ENCODE measurements at places on chromosomes 3 and 15.

DNA sequence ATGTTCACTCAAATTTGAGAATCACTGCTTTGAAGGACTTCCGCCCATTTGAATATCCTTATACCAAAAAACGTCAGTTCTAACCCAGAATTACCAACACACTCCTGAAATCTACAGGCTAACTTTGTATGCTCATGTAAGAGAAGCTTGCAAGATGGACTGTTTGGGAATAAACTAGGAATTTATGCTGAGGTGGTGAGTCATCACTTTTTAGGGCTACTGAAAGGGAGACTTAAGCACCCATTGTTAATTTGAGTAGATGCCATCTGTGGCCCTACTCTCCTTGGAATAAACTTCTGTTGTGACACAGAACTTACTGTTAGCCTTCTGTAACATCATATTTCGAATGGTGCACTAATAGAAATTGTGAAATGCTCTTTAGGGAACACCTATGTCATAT lies 74.6 kb downstream of the FGF12 start:
- DNase-seq: no peak

DNA sequence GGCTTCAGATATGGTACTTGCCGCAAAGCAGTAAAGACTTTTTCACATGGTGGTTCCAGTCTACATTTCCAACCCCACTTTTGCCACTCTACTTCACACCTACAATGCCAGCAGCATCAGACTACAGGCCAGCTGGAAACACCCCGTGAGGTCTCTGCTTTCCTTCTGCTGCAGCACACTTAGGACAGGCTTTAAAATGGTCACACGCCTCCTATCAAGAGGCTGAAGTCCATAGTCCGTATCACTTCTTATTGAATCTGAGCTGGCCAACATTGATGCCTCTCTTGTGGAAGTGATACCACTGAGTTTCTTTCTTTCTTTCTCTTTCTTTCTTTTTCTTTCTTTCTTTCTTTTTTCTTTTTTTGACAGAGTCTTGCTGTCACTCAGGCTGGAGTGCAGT lies 59.8 kb downstream of the ZNF860 start:
- DNase-seq: no peak

DNA sequence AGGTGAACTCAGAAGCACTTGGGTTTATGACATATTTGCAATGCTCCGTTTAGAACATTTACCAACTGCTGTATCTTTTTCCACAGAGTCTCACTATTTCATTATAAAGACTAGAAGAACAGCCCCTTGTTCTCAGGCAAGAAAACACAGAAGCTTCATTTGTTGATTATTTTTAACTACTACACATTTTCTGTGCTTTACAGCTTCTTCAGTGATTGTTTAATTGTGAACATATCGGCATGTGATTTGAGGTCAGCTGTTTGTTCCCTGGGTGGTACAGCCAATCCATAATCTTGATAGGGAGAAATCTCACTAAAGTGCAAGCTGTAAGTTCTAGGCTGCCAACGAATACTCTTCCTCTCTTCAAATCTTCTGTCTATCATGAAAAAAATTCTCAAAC lies 31.0 kb upstream of the DLG1 start:
- no peak for DNase-seq

DNA sequence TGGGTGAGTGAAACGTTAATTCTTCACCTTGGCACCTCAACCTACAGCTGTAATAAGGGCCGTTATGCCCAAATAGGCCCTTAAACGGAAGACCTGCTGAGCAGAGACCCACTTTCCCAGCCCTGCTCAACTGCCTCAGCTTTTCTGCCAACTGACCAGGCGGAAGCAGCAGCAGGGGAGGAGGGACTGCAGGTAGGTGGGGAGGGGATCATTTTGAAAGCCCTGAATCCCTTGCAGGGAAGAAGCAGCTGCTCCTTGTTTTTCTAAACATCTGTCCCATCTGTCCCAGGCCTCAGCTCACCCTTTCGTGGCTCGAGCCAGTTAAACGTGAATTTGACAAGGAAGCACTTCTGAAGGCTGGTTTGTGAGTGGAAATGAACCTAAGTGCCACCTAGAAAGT lies 978 bp upstream of the CMC1 start:
- DNase-seq: peak; percentile 79

GRCh38 chr3:37967260-37967881 lies 23.2 kb upstream of the VILL start:
- DNase-seq: no peak

GRCh38 chr3:119834754-119835370 lies 53.0 kb downstream of the NR1I2 start:
- no peak for DNase-seq

DNA sequence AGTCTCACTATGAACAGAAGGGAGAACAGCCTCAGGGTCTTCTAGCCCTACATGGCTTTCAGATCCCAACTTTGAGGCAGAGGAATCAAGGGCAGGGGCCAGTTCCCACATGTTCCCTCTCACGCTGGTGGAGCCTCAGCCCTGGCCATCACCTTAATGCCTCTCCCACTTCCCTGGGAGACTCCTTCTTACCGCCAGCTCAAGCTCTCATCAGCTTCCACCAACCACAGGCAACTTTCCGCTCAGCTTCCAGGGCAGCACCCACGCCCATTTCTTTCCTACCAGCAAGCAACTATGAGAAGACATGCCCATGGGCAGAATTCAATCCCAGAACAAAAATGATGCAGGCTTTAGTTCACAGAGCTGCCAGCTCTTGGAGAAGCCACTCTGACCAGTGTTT lies 63.5 kb downstream of the RUBCN start:
- no peak for DNase-seq

GRCh38 chr15:67542420-67543347 lies at the start of gene MAP2K5:
TSS of gene MAP2K5 (plus strand) at chr15:67542703. CDS start at chr15:67543336, 633 bp downstream.
- DNase-seq: peak; percentile 3

- no peak for DNase-seq
Observed at GRCh38 chr3:149790268-149790667, 2.1 kb downstream of the ANKUB1 start.

DNA sequence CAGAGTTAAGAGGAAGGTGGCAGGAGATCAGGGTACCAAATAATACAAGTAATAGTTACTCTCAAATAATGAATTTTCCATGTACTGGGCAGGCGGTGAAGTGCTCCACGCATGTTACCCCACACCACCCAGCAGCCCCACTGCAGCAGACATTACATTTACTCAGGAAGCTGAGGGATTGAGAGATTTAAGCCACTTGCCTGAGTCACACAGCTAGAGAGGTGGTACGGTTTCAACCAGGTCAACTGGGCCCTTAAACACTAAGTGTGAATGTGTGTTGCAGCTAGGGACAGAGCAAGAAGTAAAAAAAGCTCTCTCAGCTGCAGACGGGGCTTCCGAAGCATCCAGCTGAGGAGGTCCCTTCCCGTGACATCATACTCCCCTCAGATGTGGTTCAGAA lies 91.3 kb downstream of the PRICKLE2 start:
- DNase-seq: no peak

GRCh38 chr3:72345980-72346379 lies 502.3 kb downstream of the SHQ1 start:
- no peak for DNase-seq

DNA sequence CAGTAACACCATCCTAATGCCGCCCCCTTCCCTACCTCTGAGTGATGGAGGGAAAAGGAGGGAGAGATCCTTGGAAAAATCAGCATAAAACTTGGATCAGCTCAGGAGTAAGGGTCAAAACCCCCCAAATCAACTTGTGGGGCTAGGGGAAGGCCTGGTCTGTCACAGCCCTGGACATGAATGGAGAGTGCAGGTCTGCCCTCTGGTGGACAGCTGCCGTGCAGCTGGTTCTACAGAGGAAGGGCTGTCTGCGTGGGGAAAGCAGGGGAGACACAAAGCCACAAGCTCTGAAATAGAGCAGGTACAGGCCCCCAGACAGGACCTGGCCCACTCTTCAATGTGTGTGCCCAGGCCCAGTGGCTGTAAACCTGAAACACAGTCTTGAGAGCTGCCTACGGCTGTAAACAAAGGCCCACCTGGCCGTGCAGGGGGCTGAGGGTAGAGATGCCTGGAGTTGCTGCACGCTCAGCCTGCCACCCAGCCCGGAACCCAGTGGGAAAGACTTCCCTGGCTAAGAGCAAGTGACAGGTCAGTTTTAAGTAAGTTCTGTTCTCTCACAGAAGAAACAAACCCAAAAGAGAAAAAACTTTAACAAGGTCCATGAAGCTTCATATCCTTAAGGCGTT lies 16.4 kb downstream of the CLK3 start:
- no peak for DNase-seq

DNA sequence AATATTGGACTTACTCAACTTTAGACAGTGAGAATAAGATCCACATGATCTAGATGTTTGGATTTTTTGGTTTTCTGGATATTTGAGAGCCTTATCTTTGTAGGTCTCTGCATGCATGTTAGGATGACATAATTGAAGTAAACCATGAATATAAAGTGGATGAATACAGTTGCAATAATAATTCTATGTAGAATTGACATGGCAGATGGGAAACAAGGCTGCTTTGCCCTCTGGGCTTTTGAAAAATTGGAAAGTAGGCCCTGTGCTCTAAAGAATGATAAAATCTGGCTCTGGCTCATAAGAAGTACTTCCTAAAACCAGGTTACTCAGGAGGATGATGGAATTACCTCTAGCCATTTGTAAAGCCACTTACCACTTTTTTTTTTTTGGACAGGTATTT lies 86.9 kb downstream of the ZNF609 start:
- DNase-seq: no peak

DNA sequence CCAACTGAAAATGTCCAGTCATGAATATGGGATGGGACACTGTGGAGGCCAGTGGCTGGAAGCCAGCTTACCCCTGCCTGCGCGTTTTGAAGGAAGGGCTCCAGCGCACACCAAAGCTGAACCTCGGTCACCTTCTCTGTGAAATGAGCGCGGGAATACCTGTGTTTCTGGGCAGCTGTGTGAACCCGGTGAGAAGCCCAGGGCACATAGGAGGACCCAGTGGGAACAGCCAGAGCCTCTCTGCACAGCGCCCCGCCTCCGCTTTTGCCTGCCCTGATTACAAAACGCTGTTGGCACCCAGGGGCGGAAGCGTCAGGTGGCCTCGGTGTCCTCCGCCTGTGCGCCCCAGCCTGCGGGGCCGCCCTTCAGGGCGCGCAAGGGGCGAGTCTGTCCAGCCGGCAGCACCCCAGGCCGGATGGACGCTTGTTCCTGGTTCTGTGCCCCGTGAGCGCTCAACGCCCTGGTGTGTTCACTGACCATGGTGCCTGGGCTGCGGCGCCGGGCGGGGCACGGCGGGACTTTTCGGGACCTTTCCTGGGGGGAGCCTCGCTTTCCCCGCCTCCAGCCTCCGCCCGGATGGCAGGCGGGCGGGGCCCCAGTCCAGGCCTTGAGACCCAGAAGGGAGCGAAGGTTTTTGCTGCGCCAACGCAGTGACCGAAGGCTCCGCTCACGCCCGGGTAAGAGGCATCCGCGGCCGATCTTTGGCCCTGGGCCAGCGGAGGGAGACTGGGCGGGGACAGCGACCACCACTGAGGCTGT lies at the start of gene SQOR:
SQOR (plus strand) TSS at position 598 of the 759 bp plus-strand sequence. CDS start 23,895 bp downstream, outside the sequence.
- no peak for DNase-seq

DNA sequence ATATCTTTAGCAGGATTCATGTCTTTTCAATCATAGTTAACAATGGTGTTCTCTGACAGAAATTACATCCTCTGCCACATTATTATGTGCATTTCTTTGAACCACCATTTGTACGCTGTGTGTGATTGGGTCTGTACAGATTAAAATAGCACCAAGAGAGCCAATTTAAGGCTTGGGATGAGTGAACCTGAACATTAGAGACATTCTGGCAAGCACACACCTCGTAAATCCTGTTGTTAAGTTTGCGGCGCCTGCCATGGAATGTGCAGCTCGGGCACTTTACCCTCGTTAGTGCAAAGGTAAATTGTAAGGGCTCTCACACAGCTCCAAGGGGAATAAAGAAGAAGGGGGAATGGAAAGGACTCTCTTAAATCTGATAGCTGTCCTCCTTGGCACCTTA lies 482.4 kb upstream of the DPPA4 start:
- no peak for DNase-seq

DNA sequence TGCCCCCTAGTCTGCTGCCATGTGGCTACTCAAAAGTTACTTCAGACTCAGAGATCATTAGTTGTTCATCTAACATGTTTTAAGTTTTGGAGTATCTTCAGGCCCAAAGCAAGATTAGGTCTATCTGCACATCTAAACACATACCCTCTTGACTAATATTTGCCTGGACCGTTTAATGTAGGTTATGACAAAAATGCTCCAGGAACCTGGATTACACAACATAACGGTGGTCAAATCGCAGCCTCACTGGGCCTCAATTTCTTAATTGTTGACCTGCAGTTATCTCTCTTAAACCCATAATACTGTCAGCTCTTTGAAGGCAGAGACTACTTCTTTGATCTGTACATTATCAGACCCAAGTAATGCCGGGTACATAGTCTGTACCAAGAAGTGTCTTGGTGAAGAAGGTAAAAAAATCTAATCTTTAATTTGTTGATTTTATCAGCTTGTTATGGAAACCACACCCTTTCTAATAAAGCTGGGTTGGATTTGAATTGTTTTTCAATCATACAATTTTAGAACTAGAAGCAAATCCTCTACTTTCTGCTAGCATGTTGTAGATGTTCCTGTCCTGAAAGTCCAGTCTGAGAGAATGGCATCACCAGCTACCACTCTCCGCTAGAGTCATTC lies 3.6 kb downstream of the SNRK start:
- DNase-seq: no peak

Data from DMS 273 treated with DMSO at 0.1 percent for 48 hours (cell line).